Right renal cortex interstitium (tissue), 3 donors: ENCODE measurements at places on chromosomes 11 and 22.

GRCh38 chr22:25940479-25940878 lies 198.5 kb downstream of the MYO18B start:
- no peak for DNase-seq

GRCh38 chr22:17707526-17707925 lies 66.7 kb downstream of the BID start:
- no peak for DNase-seq

DNA sequence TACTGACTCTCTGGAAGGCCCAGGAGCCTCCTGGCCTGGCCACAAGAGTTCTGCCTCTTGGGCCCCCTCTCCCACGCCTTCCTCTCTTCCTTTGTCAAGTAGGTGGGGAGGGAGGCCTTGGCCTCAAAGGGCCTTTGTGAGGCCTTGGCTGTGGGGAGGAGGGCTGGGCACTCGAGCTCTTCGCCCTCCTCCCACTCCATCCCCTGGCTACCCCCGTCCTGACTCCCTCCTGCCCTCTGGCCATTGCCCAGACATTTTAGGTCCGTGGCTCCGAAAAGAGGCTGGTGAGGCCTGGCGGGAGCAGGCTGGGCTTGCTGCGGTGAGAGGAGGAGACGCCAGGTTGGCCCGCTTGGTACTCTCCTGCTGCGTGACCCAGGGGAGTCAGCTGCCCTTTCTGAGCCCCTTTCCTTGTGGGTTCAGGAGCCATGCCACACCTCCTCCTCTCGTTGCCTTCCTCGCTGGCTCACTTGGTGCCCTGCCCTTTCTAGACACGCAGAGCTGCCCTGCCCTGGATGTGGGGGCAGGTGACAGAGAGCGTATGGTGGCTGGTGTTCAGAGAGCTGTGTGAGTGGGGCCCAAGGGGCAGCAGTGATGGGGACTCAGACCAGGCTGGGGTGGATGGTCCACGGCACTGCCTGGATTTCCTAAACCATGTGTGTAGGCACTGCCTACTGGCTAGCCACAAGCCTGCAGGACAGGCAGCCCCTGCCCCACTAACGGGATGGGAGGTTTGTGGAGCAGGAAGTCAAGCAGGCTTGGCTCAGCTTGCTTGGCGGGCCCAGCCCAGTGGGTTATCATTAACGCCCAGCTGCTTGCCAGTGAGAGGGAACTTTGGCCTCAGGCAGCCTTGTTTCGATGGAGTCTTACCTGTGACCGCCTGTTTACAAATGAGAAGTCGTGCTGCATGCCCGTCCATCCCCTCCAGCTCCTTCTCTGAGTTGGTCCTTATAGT lies 15.8 kb upstream of the OMP start:
- no peak for DNase-seq

DNA sequence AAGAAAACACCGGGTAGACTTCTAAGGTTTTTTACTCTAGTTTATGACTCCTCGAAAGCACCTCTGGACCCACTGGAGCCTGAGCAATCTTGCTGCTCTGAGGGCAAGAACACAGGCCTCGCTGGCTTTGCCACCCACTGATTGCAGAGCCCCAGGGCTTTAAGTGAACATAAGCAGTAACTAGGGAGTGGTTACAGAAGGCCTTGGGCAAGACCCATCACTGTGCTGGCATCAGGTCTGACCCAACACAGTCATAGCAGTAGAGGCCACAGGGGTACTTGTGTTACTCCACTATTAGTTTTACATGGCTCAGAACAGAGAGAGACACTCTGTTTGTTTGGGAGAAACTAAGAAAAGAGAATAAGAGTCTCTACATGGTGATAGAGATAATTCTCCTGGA lies 684.5 kb downstream of the FAM181B start:
- DNase-seq = no peak

DNA sequence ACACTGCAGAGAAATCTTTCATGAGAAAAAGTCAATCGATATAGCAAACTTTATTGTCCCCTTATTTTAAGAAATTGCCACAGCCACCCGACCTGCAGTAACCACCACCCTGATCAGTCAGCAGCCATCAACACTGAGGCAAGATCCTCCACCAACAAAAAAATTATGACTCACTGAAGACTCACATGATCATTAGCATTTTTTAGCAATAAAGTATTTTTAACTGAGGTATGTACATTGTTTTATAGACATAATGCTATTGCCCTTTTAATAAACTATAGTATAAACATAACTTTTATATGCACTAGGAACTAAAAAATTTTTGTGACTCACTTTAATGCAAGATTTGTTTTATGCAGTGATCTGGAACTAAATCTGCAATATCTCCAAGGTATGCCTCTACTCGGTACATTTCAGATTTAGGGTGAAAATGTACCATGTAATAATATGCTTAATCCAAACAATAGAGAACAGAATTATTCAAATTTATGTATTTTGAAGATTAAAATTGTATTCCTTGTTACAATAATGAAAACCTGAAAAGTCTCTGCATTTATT lies 79.2 kb upstream of the CEP126 start:
- no peak for DNase-seq

DNA sequence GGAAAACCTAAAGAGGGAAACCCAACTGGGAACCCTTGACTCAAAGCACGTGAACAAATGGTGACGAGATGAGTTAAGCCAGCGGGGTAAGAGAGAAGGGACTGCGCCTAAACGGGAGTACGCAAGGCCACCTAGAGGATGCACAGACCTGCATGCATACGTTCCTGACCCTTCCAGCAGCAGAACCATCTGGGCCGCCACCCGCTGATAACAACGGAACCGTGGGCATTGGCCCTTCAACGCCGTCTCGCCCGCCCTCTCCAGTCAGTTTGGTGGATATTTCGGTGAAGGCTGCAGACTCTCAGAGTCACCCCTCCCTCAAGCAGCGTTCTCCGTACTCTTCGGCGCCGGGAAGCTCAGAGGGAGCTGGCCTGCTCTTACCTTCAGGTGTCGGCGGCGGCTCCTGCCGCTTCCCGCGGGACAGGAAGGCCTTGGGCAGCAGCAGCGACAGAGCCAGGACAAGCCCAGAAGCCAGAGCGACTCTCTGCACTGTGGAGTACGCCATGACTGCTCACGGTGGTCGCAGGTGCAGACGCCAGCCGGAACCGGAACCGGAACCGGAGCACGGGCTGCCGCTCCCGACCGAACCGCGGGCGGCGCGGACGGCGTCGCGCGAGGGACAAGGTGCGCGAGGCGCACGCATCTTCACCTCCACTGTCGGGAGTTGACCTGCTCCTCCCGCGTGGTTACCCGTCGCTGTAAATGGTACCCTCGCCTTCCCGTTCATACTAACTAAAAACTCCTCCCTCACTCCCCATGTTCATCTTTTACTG lies at the start of gene RIC3:
Gene RIC3 (minus strand): TSS at position 541 of the 773 bp plus-strand sequence. CDS start 36 bp downstream, at position 505.
- no peak for DNase-seq

GRCh38 chr22:28899199-28899853 lies 16.0 kb downstream of the ZNRF3 start:
- no peak for DNase-seq

DNA sequence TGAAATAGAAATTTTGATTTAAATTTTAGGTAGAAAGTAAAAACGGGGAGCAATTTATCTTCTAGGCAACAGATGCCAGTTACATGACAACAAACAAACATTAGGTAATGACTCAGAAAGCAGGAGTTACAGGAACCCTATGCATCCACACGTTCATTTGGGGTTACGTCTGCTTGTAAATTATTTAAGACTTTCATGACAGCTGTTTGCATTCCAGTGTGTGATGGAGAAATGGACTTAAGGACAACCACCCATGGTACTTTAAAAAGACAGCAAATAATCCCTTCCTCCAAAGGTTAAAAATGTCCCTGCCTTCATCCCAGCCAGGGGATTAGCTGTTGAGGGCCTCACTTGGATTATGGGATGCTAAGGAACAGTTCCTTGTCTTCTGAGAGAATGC lies 11.8 kb downstream of the E2F8 start:
- no peak for DNase-seq

- DNase-seq = no peak
These were observed 231.5 kb downstream of the MIAT start for GRCh38 chr22:26888887-26889286.

GRCh38 chr22:43945632-43946383 lies 9.4 kb upstream of the SAMM50 start:
- DNase-seq = no peak

GRCh38 chr11:32072872-32073643 lies 17.8 kb upstream of the RCN1 start:
- no peak for DNase-seq

- DNase-seq = no peak
These were observed 1127.1 kb upstream of the CNTN5 start for GRCh38 chr11:97893612-97894011.

DNA sequence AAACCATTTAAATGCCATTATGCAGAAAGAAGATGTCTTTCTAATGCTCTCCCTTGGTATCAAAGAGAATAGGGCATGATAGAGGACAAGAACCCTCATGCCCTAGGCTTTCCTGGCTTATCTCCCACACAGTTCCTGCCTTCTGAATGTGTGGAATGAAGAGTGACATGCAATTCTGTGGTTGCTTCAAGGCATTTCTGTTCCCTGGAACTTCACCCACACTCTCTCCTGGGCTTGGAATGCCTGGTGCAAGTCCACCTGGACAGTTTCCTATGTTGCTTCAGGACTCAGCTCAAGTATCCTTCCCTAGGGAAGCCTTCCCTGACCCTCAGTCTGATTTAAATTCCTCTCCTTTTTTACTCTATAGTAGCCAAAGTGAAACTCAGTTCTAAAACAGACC lies 53.8 kb upstream of the DRD2 start:
- no peak for DNase-seq

GRCh38 chr11:64314805-64315561 lies 2.4 kb downstream of the TRMT112 start:
- no peak for DNase-seq

- no peak for DNase-seq
These were observed 98.3 kb downstream of the TYR start for GRCh38 chr11:89275966-89276365.

DNA sequence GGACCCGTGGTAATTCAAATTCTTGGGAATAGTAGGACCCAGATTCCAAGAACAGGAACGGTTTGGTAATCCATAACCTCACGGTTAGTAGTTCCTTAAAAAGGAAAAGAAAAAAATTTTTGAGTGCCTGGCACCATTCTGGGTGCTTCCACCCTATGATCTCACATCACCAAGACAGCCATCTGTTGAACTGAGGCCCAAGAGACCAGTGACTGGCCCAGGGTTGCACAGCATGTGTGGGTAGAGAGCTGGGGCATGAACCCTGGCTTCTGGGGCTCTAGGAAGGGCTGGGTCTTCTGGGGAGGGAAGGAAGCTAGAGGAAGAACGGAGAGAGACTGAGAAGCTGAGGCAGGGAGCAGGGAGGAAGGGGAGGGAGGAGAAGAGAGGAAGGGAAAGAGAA lies 4.7 kb upstream of the SPI1 start:
- no peak for DNase-seq

DNA sequence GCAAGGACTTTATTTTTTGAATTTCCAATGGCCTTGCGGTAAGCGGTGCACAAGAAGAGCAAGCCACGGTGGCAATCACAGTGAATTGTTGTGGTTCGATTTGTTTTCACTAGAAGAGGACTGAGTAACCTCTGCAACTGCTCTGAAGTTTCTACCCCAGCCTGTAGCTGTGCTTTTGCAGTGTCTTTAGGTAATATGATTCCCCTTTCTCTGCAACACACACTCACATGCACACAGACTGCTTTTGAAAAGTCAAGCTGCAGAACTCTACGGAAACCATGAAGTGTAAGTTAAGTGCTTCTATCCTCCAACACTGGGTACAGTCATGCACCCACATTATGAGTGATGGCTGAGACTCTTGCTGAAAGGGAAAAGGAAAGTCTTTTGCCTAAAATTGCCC lies 38.4 kb downstream of the CD44 start:
- DNase-seq = no peak

GRCh38 chr11:58775066-58775708 lies 43.4 kb upstream of the GLYAT start:
- DNase-seq = no peak

- DNase-seq = no peak
These were observed 50.6 kb downstream of the LGR4 start for GRCh38 chr11:27421819-27422494.

- no peak for DNase-seq
These were observed 770.6 kb upstream of the CCDC90B start for GRCh38 chr11:84056653-84057376.

GRCh38 chr11:118175993-118176777 lies at the start of gene SCN2B:
Gene SCN2B, minus strand, starts transcription at chr11:118176639. Its CDS starts 208 bp downstream, at chr11:118176431.
- no peak for DNase-seq

- DNase-seq = no peak
These were observed 78.1 kb downstream of the GALNT18 start for GRCh38 chr11:11543656-11544055.

DNA sequence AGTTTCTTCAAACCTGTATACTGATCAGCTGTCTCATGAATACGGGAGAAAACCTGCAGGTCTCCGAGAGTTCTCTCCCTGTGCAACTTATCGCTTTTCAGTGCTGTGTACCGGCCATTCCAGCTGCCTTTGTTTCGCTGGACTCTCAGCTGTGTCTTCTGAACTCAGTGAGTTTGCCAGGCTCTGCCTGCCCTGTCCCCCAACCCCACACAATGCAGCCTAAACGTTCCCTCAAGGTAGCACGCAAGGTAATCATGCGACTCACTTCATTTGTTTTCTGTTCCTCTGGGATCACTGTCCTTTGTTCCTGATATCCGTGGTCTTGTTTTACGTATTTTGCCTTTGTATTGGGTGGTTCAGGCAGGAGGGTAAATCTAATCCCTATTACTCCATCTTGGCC lies 13.5 kb downstream of the RBM7 start:
- DNase-seq = no peak

- DNase-seq = no peak
These were observed 33.8 kb upstream of the SCUBE1 start for GRCh38 chr22:43376765-43377547.

- no peak for DNase-seq
These were observed 29.4 kb downstream of the IFT27 start for GRCh38 chr22:36746375-36746970.

GRCh38 chr11:121304759-121305158 lies 12.2 kb downstream of the SC5D start:
- no peak for DNase-seq

GRCh38 chr11:66479394-66480116 lies 679 bp upstream of the DPP3 start:
- no peak for DNase-seq

- no peak for DNase-seq
These were observed 74.1 kb upstream of the CADM1 start for GRCh38 chr11:115578275-115578674.

DNA sequence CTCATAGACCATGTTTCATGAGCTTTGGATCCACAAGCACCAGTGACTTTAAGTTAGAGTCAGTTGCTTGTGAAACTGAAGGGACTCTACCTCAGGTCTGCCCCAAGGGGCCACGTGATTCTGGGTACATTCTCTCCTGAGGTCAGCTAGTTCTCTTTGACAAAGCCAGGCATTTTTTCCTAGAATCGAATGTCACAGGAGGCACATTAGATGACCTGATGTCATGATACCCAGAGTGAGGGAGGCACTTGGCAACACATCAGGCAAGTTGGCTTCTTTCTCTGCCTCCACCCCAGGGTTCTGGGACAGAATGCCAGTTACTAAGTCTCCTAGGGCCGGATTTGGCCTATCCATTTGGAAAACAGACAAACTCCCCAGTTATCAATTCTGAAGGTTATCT lies 93.0 kb downstream of the APIP start:
- DNase-seq = no peak

GRCh38 chr11:111978028-111978771 lies 41.1 kb downstream of the DIXDC1 start:
- DNase-seq = peak; percentile 55
